ENCODE measurements at places on chromosomes 13 and 19.

- DNase-seq: no peak
These were observed 9.5 kb upstream of the SLC1A5 start for GRCh38 chr19:46797881-46798280.

- DNase-seq: no peak
These were observed 2.2 kb downstream of the TJP3 start for GRCh38 chr19:3710265-3710812.

- DNase-seq: no peak
These were observed 4.9 kb downstream of the ONECUT3 start for GRCh38 chr19:1758231-1758577.

GRCh38 chr13:75271846-75272245 lies 210.1 kb downstream of the TBC1D4 start:
- no peak for DNase-seq

- DNase-seq: no peak
These were observed 4.0 kb downstream of the GRIN2D start for GRCh38 chr19:48397263-48398101.

DNA sequence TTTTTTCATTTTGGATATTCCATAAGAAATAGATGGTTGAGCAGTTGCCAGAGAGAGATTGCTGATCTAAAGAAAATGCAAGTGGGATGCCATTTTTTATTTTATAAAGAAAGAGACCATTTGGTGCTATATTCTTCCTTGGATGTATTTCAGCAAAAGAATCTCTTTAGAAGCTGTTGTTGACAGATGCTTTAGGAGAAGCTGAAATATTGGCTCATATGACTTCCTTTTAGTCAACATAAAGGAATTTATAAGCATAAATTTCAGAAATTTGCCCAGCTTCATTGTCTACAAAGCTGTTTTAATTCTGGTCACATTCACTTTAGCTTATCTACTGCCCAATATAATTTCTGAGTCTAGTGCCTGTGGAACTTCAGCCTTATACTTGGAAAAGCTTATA lies 36.9 kb downstream of the POLR1D start:
- DNase-seq: no peak

- no peak for DNase-seq
These were observed 1.3 kb downstream of the RPS9 start for GRCh38 chr19:54201980-54202379.

DNA sequence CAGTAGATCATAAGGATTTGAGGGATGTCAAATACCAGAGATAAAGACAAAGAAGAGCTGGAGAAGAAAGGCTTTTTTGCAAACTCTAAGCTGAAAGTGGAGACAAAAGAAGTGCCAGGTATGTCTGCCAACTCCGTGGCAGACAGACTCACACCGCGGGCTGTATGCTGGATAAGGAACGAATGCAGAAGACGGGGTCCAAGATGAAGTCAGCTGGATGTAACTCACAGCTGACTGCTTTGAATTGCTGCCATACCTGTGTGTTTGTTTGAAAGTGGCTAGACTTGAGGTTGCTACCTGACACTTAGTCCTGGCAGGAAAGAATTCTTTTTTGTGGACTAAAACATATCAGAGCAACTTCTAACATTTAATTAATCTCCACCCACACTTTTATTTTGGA lies 398.8 kb downstream of the DLEU7 start:
- no peak for DNase-seq

DNA sequence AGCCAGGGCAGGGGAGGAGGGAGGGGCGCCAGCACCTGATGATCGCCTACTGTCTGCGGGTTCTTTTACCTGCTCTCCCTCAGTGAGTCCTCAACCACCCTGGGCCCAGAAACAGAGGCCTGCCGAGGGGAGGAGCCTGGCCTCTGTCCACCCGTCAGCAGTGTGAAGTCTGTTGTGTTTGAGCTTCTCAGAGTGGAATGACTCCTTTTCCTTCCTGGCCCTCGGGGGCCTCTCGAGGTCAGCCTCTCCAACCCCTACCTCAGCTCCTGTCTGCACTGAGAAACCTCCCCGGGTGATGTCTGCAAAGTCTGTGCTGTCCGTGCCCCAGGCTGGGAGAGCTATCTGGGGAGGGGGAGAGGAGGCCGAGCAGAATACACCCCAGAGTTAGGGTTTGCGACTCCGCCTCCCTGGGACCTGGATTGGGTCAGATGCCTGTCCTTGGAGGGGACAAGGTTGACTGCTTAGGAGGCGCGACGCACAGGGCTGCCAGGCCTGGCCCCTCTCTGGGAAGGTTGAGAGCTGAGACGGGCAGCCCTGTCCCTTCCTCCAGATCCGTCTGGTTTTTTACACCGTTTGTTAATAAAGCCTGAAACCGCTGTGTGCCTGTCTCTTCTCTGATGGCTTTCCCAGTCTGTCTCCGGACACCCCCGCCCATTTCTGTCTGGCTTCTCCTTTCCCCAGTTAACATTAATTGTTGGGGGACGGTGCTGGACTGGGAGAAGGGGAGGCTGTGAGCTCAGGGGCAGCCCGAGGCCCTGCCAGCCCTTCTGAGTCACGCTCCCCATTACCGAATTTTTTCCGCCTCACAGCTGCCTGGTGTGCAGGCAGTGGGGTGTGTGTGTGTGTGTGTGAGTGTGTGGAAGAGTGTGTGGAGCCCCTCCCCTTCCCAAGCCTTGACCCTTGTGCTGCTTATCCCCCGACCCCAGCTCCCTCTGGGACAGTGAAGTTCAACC lies 989 bp upstream of the SSC5D start:
- peak; percentile 69 for DNase-seq

DNA sequence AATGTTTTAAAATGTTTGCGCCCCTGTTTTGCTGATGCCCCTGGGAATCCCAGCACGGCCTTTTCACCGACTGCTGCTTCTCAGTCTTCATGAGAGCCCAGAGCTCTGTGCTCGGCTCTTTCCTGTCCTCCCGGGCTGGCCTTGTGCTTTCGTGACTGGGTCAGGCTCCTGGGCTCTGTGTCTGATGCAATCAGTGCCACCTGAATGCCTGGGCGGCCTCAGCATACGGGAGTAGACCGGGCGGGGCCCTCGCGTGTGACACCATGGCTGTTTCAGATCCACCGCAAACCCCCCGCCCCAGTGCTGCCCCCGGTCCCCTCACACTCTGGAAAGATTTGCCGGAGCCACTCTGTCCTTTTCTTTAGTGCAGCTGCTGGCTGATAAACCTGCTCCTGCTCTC lies 21.4 kb downstream of the PABPC3 start:
- DNase-seq: no peak

DNA sequence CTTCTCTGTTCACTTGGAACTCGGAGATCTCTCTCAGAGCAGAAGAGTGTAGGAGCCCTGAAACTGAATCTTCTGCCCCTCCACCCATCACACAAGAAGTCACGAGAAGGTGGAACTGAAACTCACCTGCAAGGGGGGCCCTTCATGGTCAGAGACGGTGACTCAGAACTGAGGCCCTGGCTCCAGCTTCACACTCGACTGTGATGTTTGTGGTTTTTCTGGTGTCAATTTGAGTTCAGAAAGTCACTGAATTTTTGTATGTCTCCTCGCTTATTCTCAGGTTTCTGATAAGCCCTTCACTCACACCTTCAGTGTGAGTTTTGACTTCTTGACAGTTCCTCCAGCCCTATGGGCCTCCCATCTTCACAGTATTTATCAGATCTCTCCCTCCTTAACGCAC lies 23.1 kb downstream of the SIGLEC5 start:
- no peak for DNase-seq

DNA sequence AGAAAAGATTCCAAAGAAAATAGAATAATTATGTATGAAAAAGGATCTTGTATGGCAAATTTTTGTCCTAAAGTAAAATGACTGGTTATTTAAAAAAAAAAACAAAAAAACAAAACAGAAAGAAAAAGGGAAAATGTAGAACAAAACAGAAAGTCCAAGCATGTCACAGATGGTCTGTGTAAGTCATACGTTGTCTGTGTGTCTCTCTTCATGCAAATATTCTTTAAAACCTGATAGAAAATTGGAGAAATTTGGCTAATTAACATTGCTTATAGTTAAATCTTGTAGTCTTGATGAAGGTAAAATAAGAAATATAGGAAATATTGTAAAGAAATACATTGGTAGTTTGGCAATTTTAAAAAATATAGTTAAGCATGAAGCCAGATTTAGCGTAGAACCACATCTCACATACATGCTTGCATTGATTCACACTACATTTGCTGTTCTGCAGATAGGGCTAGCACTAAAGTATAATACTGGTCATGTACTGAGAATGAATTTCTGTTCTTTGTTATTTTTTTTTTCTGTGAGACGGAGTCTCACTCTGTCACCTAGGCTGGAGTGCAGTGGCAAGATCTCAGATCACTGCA lies 58.4 kb downstream of the SPRYD7 start:
- DNase-seq: no peak

- DNase-seq: no peak
These were observed 80.0 kb downstream of the KDM4B start for GRCh38 chr19:5048727-5049553.

GRCh38 chr19:3068071-3068470 lies 5.8 kb upstream of the TLE5 start:
- DNase-seq: no peak

GRCh38 chr19:58569191-58569942 lies 3.8 kb downstream of the MZF1 start:
- DNase-seq: no peak

DNA sequence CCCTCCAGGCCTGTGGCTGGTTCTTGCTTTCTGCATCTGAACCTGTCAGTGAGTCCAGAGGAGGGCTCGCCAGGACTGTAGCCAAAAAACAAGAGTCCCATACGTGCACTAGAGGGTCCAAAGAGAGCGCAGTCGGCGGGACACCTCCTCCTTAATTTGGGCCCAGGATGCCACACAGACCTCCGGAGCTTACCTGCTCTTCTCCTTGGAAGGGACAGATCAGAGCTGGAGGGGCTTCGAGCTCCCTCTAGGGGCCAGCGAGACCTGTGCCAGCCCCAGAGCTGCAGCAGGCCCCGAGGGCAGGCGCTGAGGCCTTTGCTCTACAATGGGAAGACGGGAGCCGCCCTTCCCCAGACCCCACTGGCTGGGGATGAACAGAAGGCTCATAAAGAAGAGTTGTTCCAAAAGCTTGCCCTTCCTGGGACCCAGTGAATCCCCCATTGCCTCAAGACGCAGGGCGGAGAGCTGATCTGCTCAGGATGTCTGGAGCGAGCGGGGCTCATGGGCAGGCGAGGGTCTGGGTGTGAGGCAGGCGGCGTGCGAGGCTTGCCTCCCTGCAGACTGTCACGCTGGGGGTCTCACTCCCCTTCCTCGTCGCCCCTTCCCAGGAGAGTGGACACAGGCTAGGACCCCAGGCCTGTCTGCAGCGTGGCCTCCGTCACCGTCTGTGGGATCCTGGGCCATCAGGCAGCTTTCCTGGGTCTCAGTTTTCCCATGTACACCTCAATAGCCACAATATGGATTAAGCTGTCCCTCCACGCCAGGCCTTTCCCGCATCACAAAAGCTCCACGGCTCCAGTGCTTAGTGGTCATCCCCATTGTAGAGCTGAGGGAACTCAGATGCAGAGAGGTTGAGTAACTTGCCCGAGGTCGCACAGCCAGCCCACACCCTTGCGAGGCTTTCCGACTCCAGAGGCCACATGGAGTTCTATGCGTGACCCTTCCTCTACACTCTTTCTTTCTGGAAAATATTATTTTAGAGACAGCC lies 46.9 kb upstream of the VSTM2B start:
- no peak for DNase-seq

DNA sequence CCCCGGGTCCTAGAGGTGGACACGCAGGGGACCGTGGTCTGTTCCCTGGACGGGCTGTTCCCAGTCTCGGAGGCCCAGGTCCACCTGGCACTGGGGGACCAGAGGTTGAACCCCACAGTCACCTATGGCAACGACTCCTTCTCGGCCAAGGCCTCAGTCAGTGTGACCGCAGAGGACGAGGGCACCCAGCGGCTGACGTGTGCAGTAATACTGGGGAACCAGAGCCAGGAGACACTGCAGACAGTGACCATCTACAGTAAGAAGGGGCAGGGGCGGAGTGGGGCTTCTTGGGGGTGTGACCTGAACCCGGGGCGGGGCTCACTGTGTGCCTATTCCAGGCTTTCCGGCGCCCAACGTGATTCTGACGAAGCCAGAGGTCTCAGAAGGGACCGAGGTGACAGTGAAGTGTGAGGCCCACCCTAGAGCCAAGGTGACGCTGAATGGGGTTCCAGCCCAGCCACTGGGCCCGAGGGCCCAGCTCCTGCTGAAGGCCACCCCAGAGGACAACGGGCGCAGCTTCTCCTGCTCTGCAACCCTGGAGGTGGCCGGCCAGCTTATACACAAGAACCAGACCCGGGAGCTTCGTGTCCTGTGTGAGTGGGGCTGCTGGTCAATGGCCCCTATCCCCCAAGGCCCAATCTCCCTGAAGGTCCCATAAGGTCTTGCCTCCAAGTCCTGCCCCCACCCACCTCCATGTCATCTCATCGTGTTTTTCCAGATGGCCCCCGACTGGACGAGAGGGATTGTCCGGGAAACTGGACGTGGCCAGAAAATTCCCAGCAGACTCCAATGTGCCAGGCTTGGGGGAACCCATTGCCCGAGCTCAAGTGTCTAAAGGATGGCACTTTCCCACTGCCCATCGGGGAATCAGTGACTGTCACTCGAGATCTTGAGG lies 2.4 kb upstream of the ICAM4 start:
- DNase-seq: no peak

- no peak for DNase-seq
These were observed 3.8 kb upstream of the KPTN start for GRCh38 chr19:47487551-47488515.

- DNase-seq: no peak
These were observed 8.5 kb downstream of the ARID3A start for GRCh38 chr19:934197-934840.

DNA sequence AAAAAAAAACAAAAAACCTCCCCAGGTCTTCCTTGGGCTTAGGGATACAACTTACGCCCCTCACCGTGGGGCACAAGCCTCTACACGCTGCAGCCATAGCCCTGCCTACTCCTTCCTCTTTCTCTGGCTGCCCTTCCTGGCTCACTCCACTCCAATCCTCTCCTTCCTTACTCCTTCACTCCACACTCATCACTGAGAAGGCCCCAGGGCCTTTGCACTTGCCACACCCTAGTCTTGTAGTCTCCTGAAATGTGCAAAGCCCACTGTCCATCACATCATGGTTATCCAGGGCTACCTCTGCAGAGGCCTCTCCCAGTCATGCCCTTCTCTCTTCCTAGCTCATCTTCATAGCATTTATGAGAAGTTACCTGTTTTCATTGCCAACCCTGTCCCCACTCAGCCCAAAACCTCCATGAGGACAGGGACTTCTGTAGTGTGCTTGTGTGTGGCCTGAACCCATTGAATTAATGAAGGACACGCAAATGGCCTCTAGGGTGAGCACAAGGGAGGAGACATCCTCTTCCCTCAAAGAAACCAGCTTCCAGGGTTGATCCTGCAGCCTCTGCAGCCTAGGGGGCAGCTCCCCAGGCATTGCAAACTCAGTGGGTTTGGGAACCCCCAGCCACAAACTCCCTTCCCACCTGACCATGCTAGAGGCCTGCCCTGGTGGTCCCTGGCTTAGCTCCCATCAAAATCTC lies 7.9 kb upstream of the HSH2D start:
- DNase-seq: no peak

DNA sequence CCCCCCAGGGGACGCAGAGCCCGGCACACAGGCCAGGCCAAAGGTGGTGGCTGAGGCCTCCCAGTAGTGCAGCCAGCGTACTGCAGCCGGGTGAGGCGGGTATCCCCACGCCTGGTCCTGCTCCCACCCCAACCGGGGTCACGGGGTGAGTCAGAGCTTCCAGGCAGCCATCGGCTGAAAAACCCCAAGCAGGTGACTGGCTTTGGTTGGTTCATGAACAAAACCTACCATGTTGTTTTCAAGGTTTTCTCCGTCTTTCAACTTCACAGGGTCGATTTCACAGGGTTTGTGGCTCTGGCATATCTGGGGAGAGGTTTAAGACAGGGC lies 42.1 kb upstream of the C13orf46 start:
- no peak for DNase-seq

- DNase-seq: no peak
These were observed 14.5 kb downstream of the SACS start for GRCh38 chr13:23418776-23419683.

GRCh38 chr13:99721606-99722337 lies 220.5 kb downstream of the TM9SF2 start:
- DNase-seq: no peak

Data from activated CD4-positive, alpha-beta T cell treated with anti-CD3 and anti-CD28 coated beads for 4 hours (primary cell).